ENCODE measurements at places on chromosomes 11 and 22. TPM values are rescaled to one million over a fixed set of nuclear protein-coding genes. Genes with fewer than 3 reads are reported as not detected.

DNA sequence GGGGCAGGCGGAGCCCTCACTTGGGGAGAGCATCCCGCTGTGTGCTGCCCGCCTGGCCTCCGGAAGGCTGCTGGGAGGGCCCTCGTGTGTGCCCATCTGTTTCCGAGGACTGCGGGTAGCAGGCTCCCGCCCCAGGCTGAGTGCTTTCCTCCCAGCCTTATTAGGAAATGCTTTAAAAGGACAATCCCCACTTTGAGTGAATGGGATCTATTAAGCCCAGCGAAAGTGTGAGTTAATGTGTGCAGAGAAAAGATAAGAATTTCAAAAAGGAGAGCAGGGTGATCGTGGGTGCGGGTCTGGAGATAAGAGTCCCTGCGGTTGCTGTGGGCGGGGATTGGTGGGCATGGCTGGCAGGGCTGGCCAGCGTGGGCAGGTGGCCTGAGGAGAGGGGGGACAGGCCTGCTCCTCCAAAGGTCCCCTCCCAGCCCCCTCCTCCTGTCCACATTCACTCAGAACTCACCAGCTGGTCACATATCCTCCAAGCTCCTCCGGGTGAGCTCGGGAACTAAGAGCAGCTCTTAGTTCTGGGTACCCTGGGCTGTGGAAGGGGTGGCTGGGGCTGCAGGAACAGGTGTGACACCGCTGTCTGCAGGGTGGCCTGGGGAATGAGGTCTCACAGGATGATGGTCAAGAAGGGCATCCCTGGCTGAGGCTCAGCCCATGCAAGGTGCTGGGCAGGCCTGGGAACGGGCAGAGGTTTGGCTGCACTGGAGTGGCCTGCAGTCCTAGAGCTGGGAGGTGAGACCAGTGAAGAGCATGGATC, 1260.3 kb downstream of the BRD1 start:
- DNase-seq: no peak
- no peaks in the 10 kb centered on the region for H3K27me3 ChIP-seq
- no peaks in the 10 kb centered on the region for H3K36me3 ChIP-seq
- H3K27ac ChIP-seq: no peak overlapping the region
- no peak overlapping the region for H3K4me3 ChIP-seq
- no peaks in the 10 kb centered on the region for H3K4me1 ChIP-seq

DNA sequence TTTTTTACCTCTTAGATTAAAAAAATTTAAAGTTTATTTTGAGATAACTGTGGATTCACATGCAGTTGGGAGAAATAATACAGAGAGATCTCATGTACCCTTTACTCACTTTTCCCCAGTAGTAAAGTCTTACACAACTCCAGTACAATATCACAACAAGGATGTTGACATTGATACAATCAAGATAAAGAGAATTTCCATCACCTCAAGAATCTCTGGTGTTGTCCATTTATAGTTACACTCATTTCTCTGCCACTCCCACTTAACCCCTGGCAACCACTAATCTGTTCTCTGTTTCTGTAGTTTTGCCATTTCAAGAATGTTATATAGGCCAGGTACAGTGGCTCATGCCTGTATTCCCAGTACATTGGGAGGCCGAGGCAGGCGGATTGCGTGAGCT, 10.5 kb upstream of the ZBED5 start:
- no peak overlapping the region for H3K27ac ChIP-seq
- H3K4me3 ChIP-seq: no peak overlapping the region
- H3K4me1 ChIP-seq: peaks cover 38% of the 10 kb centered on the region
- DNase-seq: no peak
- H3K27me3 ChIP-seq: no peaks in the 10 kb centered on the region

Gene PCSK7
- 46.6 TPM for total RNA-seq

Gene KBTBD3
- 4.9 TPM for total RNA-seq

Gene APOC3
- total RNA-seq: not detected
